ENCODE measurements at places on chromosomes 7 and 10.

DNA sequence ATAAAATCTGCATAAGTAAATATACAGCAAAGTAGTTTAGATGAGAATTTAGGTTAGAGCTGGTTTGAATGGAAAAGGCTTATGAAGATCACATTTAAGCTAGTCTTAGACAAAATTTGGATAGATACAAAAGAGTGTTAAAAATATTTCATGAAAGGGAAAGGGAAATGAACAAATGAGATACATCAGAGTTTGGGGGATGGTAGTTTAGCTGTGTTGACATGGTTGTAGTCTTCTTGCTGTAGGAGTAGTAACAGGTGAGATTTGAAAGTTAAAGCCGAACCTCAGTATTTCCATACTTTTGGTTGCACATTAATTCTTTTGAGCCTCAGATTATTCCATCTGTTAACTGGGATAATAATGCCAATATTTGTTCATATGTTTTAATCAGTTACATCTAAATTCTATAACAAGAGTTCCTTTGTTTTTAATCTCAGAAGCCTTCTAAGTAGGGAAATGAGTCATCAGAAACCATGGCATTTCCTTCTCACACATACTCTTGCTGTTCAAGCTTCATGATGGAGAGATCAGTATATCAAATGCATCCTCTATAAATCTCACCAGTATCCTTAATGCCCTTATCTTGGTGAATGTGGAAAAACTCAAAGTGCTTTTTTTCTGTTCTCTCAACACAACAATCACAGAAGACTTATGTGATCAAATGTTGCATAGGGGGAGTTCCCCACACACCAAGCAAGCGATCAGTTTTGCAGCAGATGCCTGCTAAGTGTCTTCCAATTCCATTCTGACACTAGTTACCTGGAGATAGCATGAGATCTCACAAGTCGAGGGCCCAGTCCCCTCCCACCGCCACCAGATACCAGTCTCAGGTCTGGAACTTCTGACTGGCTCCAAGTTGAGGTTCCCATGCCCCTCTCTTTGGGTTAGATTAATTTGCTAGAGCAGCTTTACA is 84.7 kb downstream of the MAPK8 start:
- no peak for DNase-seq

DNA sequence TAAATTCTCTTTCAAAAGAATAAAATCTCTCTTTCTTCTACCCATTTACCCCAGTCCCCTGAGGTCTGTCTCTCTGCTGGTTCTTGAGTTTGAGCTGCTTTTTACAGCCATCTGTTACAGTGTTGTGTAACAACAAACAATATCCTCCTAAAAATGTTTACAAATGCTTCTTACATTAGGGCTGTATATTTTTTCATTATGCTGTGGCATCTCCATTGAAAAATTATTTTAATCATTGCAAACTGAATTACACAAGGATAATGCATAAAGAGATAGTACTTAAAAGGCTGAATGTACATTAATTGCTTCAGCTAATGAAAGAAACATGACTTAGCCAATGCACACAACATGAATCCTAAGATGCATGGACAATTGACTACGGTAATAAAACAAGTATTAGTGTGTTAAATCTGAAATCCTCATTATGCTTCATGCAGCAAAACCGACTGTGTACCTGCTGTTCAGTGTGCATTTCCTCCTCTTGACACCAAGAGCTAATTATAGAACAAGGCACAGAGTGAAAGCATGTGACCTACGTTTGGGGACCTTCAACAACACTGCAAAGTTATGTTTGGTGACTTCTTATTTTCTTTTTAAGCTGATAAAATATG is 181.7 kb upstream of the RHOBTB1 start:
- no peak for DNase-seq

- no peak for DNase-seq
Measured at GRCh38 chr7:139505563-139505962, 17.9 kb upstream of the CLEC2L start.

DNA sequence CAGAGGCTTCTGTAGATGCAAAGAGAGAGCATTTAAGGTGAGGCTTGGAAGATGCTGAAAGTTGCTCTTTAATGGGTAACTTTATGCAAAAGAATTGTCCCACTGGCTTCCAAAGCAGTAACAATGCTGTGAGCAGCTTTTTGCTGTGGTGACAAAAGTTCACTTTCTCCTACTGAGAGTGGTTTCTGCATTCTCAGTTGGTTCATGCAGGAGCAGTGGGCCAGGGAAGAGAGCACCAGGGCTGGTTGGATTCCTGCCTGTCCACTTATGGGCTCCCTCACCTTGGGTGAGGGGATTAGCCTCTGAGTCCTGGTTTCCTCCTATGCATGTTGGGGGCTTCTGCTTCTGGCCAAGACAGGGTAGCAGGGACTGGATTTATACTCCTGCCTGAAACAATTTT is 31.1 kb upstream of the GOLGA7B start:
- no peak for DNase-seq

GRCh38 chr10:29881336-29881771 is 178.0 kb downstream of the JCAD start:
- DNase-seq = no peak

DNA sequence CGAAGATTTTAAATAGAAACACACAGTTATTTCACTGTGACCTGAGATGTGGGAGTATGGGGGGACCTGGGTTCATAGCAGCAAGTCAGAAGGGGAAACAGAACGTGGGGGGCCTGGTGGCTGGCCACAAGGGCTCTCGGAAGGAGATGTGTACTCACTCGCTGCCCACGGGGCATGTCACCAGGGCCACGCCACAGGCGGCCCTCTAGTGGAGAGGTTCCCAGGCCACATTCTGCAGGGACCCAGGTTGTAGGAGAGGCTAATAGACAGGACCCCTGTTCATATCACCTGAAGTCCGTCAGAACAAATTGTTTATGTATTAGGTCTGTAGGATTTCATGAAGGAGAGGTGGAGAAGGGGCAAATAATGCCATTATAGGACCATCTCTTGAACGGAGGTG is 25.1 kb upstream of the SVOPL start:
- DNase-seq = no peak

DNA sequence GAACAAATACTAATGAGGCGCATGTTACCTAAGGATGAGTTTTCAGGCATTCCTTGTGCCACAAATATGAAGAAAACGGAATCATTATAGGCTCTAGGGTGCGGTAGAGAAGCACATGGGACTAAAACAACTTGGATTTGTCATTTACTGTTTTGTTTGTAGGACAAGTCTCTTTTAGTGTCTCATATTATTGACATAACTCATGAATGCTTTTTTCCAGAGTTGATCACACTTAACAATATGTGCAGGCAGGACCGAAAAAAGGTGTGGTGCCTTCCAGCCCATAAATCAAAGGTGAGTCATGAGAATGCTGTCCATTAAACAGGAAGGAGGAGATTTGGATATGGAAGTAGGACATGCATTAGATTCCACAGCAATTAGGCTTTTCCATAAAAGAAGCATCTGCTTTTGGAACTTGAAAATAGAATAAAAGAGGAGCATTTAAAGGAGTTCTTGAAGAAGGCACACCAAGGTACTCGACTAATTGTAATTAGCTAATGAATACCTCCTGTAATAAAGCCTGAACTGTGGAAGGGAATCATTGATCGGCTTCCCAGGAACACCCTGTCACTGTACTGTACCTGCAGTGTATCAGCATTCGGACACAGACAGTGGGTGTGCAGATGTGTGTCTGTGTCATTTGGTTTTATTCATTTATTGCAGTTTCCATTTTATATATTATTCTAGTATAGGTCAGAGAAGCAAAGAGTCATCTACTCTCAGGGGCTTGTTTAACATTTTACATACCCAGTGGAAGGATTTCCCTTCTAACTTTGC is 119.7 kb upstream of the KLF14 start:
- DNase-seq = no peak

- no peak for DNase-seq
Measured at GRCh38 chr7:129083525-129083924, 28.6 kb upstream of the TNPO3 start.

All from activated CD4-positive, alpha-beta T cell treated with anti-CD3 and anti-CD28 coated beads for 1 hour (primary cell).